Dorsolateral prefrontal cortex (tissue), 122 donors: ENCODE measurements at places on chromosomes 11 and 22. TPM values are rescaled to one million over a fixed set of nuclear protein-coding genes. Genes with fewer than 3 reads are reported as not detected.
A peak's percentile ranks its signal among the peaks of the same experiment; 100 is the strongest.

DNA sequence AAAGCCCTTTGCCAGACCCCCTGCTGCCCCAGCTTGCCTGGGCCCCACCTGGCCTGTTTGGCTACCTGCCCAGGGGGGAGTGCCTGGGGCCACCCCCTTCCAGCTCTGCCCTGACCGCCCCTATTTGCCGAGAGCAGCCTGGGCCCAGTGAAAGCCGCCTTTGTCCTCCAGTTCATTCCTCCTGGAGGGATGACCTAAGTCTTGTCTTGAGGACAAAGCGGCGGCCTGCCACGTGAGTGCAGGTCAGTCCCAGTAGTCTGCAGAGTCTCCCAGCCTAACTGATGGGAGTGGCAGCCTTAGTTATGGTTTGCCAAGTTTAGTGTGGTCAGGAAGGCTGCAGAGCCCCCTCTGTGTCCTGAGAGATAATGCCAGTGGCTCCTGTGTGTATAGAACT is 115.9 kb upstream of the CRYBB3 start:
- DNase-seq = no peak

- no peak for DNase-seq
Observed at GRCh38 chr11:120146413-120147093, 8.6 kb upstream of the TRIM29 start.

DNA sequence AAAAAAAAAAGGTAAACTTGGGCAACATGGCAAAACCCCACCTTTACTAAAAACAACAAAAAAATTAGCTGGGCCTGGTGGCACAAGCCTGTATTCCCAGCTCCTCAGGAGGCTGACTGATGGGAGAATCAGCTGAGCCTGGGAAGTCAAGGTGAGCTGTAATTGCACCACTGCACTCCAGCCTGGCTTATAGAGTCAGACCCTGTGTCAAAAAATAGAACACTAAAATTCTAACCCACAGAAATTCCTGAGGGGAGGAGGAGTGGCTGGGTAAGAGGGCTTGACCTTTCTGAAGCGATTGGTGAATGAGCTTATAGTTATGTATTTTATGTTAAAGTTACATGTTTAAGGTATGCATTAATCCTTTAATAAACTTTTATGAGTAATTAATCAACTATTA is 53.3 kb downstream of the FAT3 start:
- DNase-seq = no peak

DNA sequence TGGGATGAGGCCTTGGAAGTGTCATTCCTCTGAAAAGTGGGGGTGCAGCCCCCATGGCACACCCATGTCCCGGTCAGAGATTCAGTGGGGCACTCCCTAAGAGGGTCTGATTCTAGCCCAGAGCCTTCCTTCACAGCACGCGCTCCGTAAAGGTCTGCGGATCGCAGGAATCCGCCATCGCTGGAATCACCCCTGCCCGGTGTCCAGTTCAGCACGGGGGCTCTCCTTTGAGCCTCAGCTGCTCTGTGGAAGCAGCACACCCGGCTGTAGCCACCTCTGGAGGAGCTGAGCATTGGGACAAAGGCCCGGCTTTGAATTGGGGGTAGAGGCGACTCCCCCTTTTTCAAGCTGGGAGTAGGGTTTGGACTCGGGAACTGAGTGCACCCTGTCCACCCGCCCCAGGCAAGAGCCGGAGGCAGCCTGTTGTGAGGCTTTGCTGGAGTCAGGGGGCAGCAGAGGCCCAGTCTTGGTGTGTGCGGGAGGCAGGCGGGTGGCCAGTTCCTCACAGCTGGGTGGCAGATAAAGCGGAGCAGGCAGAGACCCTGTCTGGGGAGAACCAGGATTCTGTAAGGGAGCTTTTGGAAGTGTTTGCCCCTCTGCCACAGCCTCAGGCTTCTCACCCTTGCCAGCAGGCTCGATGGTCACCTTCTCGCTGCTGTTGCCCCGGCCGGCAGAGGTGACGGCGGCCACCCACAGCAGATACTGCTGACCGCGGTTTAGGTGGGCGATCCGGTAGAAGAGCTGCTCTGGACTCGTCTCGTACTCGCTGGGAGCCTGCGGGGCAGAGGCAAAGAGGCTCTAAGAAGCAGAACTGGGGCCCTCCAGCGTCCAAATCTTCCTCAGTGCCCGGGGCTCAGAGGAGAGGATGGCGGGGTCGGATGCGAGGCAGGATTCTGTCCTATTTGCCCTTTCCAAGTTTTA is 115.9 kb downstream of the CEP164 start:
- DNase-seq = peak; percentile 68

DNA sequence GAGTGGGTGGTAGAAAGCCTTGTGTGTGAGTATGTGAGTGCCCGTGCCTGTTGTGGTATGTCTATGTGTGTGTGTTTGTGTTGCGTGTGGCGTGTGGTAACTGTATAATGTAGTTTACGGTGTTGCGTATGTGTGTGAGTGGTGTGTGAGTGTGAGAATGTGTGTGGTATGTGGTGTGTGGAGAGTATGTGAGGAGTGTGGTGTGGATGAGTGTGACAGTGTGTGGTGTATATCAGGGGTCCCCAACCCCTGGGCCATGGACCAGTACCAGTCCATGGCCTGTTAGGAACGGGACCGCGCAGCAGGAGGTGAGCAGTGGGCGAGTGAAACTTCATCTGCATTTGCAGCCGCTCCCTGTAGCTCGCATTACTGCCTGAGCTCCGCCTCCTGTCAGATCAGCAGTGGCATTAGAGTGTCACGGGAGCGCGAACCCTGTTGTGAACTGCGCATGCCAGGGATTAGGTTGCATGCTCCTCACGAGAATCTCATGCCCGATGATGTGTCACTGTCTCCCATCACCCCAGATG is 5.7 kb downstream of the UPK3A start:
- DNase-seq = no peak

DNA sequence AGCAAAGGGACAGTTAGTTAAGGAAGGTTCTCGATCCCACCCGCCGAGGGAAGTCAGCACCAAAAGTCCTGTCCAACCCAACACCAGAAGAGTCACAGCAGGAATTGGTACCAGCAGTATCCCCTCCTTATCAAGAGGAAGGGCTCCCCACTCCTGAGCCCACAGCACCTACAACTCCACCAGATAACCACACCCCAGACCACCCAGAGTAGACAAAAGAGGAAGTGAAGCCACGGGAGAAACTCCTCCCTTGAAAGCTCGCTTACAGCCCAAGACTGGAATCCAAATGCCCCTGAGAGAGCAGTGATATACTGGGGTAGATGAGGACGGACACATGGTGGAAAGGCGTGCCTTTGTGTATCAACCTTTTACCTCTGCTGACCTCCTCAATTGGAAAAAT is 7.3 kb upstream of the CD5 start:
- DNase-seq = no peak

DNA sequence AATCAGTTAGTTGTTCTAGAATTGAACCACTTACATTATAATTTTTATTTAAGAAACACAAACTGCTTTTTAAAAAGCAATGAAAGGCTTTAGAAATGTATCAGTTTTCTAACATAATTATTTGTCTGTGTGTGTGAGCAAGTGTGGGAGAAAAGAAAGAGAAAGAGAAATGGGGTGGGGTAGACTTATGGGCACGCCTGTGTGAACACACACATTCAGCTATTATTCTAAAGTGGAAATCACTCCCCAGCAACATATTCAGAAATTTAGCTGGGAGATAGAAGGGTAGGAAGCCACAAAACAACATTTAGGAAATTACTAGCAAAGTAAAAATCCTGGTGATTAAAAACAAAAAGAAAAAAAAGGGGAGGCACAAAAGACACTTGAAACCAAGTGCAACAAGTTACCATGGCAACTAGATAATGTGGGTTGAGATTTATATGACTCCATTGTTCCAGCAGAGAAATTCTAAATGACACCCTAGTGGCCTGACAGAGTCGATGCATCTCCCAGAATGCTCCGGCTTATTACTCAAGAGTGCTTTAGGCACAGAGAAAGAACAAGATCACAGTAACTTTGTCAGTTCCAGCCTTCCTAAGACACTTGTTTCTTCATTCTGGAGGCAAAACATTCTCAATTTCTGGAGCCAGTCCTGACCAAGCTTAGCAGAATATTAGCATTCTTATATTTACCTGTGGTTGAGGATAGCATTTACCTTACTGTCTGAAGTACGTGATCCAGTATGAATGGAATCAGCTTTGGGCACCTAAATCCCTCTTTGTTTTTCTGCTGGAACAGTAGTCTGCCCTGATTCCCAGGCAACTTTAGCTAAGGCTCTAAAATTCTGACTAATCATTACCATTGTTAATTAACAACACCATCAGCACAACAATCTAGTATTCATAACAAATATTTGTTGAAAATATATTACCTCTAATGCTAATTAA is 444.4 kb downstream of the DLG2 start:
- no peak for DNase-seq

GRCh38 chr11:17864478-17864941 is 129.9 kb downstream of the KCNC1 start:
- DNase-seq = no peak

DNA sequence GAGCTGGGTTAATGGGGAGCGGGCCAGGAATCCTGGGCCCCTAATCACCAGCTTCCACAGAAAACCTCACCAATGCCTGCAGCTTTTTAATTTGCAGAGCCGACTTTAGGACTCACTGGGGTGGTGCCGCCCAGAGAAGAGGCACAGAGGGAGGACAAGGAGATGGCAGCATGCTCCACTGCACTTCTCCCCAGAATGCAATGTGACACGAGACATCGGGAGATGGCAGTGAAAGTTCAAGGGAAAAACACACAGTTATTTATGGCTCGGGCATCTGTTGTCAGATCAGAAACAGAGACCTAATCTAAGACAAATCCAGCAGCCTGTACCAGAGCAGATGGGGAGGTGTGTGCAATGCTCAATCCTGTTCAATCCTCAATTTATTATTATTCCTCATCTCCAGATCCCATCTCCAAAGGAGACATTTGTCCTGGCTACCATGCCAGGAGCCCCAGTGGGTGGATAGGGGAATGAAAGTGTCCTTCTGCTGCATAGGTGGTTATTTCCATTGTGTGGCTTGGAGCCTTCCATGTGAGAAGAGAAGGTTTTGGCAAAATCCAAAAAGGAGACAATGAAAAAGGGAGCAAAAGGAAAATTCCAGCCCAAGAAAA is 250.0 kb downstream of the NXPE2 start:
- no peak for DNase-seq

- DNase-seq = no peak
Observed at GRCh38 chr11:113675003-113675561, 31.0 kb downstream of the TMPRSS5 start.

- peak; percentile 14 for DNase-seq
Observed at GRCh38 chr11:134515081-134515960, 103.3 kb upstream of the B3GAT1 start.

GRCh38 chr22:30241576-30242371 is 4.8 kb downstream of the LIF start:
- DNase-seq = no peak

GP1BB gene
- 7.5 TPM for total RNA-seq

DBX1 gene
- total RNA-seq = not detected

TMEM86A gene
- 9.9 TPM for total RNA-seq

GRM5 gene
- total RNA-seq = 125 TPM

MTNR1B gene
- not detected for total RNA-seq
